Foreskin melanocyte (primary cell): ENCODE measurements at places on chromosomes 1 and 21.

DNA sequence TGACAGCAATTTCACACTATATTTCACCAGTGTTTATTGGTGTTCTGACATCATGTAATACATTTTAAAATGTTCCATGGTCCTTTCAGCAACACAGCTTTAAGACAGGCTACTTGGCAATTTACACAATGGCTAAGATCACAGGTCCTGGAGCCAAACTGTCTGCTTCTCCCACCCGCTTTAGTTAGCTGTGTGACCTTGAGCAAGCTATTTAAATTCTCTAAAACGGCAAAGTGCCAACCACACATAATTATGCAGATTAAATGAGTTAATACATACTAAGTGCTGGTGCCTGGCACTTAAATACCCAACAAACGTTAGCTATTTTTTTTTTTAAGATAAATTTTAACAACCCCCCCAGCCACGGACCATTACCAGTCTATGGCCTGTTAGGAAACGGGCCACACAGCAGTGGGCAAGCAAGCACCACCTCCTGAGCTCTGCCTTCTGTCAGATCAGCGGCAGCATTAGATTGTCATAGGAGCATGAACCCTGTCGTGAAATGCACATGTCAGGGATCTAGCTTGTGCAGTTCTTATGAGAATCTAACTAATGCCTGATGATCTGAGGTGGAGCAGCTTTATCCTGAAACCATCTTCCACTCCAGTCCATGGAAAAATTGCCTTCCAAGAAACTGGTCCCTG, 26.9 kb downstream of the SOD1 start:
- no peak for DNase-seq

DNA sequence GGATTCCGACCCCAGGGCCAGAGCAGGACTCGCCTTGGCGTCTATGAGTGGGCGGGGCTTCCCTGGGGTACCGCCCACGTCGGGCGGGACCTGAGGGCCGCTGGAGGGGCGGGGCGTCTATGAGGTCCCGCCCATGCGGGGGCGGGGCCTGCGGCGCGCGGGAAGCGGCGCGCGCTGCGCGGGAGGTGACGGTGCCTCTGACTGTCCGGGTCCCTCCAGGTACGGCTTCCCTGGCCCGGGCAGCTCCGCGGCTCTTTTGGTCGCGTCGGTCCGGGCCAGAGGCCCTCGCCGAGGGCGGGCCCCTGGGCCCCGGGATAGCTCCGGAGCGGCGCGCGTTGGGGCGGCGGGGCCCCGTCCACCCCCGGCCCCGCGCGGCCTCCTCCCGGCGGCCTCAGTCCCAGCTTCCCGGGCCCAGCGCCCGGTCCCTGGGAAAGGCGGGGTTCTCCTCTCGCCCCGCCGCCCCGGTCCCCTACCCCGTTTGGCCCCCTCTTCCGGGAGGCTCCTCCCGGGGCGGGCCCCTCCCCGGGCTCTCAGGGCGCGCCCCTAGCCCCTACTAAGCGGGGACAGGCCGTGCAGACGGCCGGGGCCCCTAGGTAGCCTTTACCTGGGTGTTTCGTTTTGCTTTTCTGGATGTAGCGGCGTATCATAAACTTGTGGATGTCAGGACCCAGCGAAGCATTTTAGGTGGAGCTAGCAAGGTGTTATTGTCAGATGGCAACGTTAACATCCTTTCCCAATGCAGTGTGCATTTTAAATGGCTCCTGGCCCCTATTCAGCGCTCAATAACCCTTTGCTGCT, at the start of gene CHAF1B:
Gene CHAF1B (plus strand): TSS at position 160 of the 798 bp plus-strand sequence. CDS start 745 bp downstream, outside the sequence.
- peak; percentile 57 for DNase-seq

GRCh38 chr1:165942927-165943597, 115.6 kb downstream of the UCK2 start:
- DNase-seq: no peak

GRCh38 chr1:109248444-109248796, 919 bp upstream of the CELSR2 start:
- no peak for DNase-seq

GRCh38 chr21:38619480-38619879, 121.2 kb upstream of the ERG start:
- no peak for DNase-seq

- no peak for DNase-seq
Measured at GRCh38 chr1:168151935-168152334, 15.2 kb upstream of the GPR161 start.

DNA sequence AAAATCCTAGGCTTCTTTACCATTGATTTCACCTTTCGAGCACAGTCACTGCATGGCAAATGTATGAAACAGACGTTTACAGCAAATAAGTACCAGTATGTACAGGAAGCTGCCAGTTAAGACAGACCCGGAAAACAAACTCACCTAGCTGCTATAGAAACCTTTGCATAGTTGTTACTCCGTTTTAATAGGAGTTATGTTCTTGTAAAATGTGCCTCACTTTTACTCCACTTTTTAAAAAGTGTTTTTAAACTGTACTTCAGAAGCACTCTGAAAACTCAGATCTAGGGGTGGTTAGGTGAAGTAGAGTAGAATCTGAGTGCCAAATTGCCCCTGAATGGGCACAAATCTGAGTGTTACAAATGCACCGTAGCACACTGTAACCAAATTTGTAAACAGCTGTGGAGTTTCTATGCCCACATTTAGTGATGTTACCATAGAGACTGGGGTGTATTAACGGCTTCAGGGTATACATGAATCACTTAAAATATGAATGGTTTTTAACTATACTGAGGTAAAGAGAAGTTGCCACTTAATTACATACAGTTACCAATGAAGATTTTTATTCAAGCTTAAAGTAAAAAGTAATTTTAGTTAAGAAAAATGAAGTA, 30.7 kb downstream of the CNIH4 start:
- DNase-seq: no peak

GRCh38 chr1:42779725-42780124, 5.1 kb upstream of the TMEM269 start:
- DNase-seq: no peak

DNA sequence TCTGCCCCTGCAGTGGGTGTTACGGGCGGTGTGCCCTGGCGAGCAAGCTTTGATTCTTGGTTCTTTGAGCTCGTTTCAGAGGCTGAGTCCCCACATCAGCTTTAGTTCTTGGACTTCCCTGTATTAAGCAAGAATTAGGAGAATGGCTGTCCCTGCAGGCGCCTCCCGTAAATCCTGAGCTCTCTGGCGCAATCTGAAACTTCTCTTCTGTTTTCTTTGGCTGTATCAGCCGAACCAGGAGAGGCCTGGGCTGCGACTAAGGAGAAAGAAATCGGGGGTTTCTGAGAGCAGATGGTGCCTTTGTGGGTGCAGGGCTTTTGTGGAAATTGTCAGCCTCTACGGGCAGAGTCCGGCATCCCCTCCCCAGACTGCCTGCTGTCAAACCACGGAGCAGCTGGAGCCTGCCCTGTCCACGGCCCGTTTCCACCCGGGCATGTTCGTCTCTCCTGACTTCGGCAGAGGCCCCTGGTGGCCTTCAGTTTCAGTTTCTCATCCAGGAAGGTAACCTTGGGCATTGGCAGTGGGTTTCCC, 17.9 kb downstream of the CSTB start:
- no peak for DNase-seq

DNA sequence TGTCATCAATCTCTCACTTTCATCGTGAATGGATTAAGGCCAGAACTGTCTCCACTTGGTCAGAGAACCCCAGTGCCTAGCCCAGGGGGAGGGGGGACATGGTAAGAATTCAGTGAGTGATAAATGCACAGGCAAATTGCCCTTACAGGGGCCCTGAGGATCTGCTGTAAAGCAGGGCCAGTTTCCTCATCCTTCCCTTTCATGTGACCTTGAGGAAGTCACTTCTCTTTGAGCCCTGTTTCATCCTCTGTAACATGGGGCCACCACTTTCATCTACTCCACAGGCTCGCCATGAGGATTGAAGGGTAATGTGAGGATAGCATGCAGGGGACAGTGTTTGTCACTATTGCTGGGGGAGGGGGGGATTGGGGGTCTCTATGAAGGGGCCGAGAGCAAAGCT, 28.1 kb upstream of the C1QA start:
- DNase-seq: no peak

GRCh38 chr1:8951231-8951630, 5.6 kb downstream of the CA6 start:
- no peak for DNase-seq

- DNase-seq: no peak
Measured at GRCh38 chr1:10511494-10511885, 36.7 kb downstream of the PEX14 start.

DNA sequence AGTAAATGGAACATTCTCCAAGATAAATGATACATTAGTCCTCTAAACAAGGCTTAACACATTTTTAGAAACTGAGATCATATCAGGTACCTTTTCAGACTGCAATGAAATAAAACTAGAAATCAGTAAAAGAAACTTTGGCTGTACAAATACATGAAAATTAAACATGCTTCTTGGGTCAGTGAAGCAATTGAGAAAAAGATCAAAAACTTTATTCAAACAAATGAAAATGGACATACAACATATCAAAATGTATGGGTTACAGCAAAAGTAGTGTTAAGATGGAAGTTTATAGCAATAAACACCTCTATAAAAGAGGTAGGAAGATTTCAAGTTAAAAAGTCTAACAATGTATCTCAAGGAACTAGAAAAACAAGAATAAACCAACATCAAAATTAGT, 598.5 kb downstream of the SMYD3 start:
- DNase-seq: no peak

GRCh38 chr1:247216261-247216660, 39.6 kb upstream of the VN1R5 start:
- DNase-seq: no peak

DNA sequence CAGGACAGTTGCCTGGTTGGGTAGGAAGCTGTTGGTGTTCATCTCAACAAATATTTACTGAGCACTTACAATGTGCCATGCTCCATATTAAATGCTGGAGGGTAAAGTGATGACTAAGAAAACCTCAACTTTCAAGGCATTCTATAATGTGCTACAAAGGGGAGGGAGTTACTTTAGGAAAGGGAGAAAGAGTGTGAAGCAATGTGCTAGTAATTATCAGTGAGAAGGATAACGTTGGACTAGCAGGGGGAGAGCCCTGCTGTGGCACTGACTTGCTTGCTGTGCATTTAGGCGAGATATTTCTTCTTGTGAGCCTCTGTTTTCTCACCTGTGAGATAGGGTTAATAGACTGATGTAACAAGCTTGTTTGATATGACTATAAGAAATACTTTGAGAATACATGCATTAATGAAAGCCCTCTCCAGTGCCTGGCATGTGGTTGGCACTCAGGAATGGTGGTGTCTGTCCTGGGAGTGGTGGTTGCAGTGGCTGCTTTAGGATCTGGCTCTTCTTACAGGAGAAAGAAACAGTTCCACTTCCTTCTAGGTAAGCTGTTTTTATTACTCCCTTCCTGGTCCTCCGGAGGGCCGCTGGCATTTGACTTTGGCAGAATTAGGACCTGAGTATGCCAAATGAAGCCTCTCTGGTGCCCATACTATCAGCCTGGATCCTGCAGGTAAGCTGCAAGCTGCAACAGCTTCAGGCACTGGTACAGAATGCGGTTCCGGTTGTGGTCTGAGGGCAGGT, 111.1 kb upstream of the COA6 start:
- DNase-seq: no peak

DNA sequence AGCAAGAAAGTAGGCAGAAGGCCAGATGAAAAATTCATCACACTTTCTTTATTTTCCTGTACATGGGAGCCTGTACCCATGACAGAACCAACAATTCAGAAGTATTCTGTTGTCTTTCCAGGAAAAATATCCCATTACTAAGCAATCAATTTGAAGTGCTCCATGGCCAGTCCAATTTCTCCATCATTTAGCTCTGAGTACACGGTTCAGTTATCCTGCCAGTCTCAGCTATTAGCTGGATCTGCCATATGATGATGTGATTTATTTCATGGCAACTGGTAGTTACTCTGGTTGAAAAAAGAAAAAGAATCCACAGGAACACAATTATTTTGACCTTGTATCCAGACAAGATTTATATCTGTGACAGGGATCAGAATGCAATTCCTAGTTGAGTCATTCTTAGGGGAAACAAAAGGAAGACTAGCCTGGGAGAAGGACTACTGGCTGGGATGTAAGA, 70.6 kb upstream of the GORAB start:
- DNase-seq: no peak

DNA sequence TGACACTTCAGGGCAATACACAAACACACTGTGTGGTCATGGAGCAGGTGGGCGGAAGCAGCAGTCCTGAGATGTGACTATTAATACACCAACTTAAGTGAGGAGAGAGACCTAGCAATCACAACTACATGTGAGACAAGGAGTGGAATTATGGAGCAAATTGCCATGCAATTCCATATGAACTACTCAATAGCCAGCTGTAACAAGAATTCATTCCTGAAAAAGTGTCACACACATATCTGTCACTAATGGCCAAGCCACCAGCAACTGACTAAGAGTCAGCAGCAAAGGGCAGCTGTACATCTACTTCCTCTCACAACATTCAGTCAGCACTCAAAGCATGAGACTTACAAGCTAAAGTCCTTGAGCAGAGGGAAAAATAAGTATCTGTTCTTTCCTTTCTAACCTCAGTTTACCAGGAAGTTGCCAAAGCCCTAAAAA, 46.2 kb downstream of the GPR3 start:
- no peak for DNase-seq

GRCh38 chr1:209109001-209109785, 474.3 kb upstream of the CAMK1G start:
- DNase-seq: no peak

DNA sequence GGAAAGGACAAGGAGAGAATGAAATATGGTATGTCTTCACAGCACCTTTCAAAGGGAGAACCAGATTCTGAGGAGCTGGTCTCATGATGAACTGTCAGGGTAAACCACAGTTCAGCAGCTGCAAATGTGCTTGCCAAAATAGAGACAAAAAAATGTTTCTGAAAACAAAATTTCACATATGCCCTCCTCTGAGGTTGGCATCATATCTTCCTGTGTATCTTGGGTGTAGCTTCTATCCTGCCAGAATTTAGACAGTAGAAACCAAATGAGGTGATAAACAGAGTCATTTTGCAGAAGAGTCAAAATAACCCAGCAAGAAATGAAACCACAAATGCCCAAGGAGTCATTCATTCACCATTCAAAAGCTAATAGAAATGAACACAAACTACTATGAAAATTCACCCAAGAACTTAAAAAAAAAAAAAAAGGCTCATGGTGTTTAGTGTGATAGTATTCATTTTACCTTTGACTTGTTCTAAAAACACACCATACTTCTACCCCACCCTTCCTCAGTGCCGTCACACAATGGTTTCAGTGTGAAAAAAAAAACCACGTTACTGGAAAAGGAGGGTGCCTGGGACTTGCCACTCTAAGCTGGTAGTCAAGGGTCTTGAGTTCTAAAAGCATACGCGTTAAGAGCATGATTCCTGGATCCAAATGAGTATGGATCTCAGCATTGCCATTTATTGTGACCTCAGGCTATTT, 18.5 kb downstream of the SELL start:
- no peak for DNase-seq
